Osteoblast (primary cell): ENCODE measurements at places on chromosomes 16 and 17.

DNA sequence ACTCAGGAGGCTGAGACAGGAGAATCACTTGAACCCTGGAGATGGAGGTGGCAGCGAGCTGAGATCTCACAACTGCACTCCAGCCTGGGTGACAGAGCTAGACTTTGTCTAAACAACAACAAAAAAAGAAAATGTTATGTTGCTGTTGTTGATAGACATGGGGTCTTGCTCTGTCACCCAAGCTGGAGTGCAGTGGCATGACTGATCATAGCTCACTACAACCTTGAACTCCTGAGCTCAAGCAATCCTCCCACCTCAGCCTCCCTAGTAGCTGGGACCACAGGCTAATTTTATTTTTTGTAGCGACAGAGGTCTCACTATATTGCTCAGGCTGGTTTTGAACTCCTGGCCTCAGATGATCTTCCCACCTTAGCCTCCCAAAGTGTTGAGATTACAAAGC is 20.0 kb downstream of the FBXO47 start:
- DNase-seq: no peak

DNA sequence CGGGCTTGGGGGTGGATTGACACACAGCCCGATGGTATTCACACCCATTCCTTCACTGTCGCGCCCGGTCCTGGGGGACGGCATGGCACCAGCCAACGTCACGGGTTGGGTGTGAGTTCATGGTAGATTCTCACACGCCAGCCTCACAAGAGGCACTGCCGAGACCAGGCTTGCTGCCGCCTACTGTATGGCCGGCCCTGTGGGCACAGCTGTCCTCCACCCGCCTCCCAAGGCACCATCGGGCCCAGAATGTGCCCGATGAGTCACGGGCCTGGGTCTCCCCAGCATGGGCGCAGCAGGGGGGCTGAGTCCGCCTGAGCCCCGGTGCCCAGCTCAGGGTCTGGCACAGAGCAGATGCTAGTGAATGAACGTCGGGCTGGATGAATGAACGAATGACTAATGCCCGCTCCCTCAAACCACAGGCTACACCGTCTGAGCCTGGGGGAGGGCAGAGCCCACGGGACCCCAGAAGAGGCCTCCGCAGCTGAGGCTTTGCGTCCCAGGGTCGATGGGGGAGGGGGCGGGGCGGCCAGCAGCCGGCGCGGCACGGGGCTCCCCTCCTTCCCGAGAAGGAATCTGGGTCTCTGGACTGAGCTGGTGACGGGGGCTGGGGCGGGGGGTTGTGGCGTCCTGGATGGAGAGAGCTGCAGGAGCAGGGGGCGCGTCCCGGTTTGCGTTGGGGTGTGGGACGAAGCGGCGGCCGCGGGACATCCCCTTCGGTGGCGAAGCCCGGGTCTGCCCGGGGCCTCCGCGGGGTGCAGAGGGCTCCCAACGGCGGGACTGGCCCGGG is 829 bp downstream of the PITPNM3 start:
- DNase-seq: peak; percentile 96

- DNase-seq: peak; percentile 2
Measured at GRCh38 chr17:22138861-22139469, 446.6 kb downstream of the KCNJ18 start.

- peak; percentile 94 for DNase-seq
Measured at GRCh38 chr16:68335175-68335574, 24.4 kb downstream of the PRMT7 start.

DNA sequence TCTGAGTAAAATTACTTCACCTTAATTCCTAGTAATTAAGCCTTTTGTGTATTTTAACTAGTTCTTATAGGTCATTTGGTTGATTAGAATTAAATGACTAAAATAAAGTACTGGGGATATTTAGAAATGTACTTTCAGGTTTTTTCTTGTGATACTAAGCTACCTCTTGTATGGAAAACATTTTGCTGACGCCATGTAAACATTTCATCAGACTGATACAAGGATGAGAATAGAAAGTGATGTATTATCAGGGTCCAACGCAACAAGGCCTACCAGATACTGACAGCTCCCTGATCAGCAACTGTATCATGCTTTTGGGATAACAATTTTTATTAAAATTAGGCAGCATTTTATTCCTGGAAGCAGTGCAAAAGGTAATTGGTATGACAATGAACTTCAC is 1.7 kb downstream of the SMARCE1 start:
- DNase-seq: no peak

GRCh38 chr17:66583112-66583748 is 251.7 kb upstream of the CACNG5 start:
- no peak for DNase-seq

DNA sequence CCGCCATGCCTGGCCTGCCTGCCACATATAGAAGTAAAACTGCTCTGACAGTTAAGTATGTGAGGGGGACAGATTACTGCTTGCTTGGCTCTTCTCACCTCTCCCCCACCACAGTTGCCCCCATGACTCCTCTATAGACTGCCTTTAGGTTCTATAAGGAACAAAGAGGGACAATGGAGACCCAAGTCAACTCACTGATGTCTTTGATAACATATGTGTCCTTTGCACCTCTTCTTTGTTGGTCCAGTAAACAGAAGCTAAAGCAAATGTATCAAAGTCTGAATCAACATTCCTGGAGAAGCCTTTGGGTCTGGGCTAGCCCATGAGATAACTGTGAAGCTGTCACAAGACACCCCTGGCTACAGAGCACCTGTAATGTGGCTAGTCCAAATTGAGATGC is 27.1 kb downstream of the NUDT7 start:
- DNase-seq: no peak

GRCh38 chr17:70104791-70105523 is 29.9 kb downstream of the KCNJ16 start:
- no peak for DNase-seq

GRCh38 chr16:1287982-1288670 is 21.3 kb upstream of the UBE2I start:
- peak; percentile 68 for DNase-seq

DNA sequence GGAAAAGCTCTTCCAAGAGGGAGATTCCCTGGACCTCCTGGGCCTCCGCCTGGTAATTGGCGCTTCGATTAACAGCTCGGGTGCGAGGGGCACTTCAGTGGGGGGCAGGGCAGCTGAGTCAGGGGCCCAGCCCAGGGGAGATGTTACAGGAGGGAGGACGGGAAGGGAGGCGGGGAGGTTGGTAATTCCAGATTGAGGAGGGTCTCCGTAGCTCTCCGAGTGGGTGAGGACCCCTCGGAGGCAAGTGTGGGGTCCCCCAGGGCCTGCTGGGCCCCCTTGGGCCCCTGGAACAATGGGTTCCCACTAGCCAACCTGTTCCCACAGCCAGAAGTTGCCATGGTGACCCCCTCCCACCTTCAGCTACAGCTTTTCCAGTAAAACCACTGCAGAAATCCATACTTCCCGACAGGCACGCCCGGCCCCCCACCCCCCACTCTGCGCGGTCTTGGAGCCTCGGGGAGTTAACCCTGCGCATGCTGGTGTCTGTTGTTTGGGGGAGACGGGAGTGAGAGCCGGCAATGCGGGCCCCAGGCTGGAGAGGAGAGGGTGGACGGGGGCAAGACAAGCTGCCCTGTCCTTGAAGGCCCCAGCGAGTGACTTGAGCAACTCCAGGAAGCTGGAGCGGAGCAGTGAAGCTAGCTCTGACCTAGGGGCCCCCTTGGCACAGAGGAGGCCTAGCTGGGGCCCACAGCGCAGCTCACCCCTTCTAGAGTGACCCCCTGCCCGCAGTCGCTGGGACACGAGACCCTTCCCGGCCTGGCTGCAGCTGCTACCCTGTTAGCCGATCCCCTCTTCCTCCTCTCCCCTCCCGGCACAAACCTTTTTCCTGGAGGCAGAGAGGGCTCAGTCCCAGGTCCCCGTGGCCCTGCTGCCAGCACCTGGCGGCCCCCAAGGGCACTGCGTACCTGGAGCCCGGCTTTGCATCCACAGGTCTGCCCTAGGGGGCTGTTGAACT is 37.8 kb downstream of the TMEM235 start:
- DNase-seq: peak; percentile 78

DNA sequence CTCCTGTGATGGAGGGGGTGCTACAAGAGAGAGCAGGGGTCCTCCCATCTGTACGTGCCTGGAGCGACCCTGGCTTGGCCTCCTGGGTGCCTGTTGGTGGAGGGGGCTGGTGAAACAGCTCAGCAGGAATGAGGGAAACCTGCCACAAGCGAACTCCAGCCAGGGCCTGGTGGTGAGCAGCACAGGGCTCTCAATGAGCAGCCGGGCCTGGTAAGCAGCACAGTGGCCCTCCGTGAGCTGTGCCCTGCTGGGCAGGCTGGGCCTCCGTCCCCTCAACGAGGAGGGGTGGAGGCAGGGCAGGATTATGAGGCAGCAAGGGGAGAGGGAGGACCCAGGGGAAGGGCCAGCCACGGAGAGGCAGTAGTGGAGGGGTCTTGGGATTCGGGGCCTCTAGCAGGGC is 101.9 kb downstream of the SDK2 start:
- no peak for DNase-seq

- no peak for DNase-seq
Measured at GRCh38 chr17:58387834-58388233, 29.5 kb downstream of the RNF43 start.

- DNase-seq: no peak
Measured at GRCh38 chr16:12976936-12977335, 75.5 kb downstream of the SHISA9 start.

- peak; percentile 56 for DNase-seq
Measured at GRCh38 chr17:31490019-31490650, 98.7 kb downstream of the RAB11FIP4 start.

- DNase-seq: peak; percentile 99
Measured at GRCh38 chr16:75471723-75472633, 7.5 kb upstream of the TMEM170A start.

- no peak for DNase-seq
Measured at GRCh38 chr16:23353440-23353839, 51.3 kb downstream of the SCNN1B start.

DNA sequence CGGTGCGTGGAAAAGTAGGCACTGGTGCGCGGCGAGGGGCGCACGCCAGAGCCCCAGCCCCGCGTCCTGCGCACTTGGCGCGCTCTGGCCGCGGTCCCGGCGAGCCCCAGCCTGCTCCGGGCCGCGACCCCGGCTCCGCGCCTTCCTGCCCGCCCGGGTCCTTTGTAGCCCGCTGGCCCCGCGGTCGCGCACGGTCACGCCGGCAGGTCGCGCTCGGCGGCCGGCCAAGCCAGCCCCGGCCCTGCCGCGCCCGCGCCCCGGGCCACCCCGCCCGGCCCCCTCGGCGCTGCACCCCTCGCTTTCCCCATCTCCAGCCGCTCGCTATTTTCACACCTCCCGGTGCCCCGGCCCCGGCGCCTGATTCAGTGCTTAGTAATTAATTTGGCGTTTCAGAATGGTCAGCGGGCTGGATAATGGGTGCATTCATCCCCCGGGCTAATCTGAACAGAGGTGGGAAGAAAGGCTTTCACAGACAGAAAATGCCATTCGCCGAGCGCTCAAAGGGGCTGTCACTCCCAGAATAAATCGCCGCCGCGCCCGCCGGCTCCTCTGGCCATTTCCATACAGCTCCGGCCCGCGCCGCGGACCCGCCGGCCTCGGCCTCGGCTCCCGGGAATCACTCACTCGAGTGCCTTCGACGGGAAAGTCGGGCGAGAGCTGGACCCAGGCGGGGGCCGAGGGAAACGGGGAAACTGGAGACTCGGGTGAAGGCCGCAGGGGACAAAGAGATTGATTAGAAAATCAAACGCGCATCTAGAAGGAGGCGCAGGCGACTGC is 17.8 kb upstream of the NTN1 start:
- peak; percentile 89 for DNase-seq

- DNase-seq: peak; percentile 90
Measured at GRCh38 chr16:1980030-1980769, 1.1 kb downstream of the NOXO1 start.

GRCh38 chr16:69822174-69822935 is 60.2 kb downstream of the WWP2 start:
- DNase-seq: no peak

DNA sequence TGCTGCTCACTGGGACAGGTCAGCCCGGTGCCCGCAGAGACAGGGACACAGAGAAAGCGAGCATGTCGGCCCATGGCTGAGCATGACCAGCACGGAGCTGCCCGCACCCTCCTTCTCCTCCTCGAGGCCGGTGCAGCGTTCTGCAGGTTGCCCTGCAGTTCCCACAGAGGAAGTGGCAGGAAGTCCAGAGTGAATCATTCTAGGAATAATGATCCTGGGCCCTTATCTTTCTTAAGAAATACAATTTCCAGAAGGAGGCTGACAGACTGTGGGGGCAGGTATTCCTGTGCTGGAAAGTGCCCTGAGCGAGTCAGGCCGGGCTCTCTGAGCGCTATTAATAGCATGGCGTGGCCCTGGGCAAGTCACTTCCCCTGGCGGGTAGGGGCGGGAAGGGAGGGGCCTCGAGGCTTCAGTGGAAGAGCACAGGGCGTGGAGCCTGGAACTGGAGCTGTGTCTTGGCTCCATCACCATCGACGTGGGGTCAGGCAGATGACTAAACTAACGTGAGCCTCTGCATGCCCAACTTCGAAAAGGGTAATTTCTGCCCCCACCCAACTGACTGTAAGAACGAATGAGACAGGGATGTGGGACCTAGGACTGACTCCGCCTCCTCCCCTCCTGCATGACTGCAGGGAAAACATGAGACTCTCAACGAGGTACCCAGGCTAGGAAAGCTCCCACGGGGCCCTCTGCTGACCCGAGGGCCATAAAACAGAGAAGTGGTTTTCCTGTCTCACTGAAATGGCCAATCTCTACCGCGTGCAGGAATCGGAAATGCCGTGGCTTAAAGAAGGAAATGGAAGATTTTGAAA is 9.8 kb downstream of the TMEM204 start:
- peak; percentile 99 for DNase-seq

DNA sequence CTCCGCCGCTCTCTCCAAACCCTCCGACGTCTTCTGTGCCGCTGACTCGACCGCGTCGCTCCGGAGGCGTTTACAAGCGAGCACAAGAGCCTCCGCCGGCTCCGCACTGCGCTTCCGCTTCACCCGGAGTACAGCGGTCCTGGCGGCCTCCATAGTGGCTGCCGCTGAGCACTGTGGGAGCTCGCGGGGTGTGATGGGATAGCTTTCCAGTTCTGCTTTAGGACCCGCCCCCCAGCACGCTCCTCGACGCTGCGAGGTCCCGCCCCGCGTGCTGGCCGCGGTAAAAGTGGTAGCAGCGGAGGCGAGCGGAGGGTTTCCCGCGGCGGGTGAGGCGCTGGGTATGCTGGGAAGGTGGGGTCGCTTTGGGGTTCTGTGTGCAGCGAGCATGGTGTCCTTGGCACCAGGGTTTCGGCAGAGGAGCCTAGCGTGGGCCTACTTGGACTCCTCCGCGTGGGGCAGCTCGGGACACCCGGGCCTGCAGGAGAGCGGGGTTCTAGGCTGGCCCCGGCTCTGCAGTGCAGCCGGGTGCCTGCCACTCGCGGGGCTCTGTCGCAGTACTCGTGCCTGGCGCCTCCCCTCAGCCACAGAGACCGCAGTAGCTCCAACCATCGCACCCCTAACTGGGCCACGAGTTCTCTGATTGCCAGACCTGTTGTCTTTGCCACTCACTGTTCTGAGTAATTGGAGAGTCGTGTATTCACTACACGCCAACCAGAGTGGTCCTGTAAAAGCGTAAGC is at the start of the genes PRMT7 and SLC7A6OS:
TSS of gene PRMT7 (plus strand) at position 246 of the 738 bp plus-strand sequence. CDS start 4,961 bp downstream, outside the sequence.
TSS of gene SLC7A6OS (minus strand) at position 173 of the 738 bp plus-strand sequence. CDS start at position 153, 20 bp downstream.
- DNase-seq: peak; percentile 99

DNA sequence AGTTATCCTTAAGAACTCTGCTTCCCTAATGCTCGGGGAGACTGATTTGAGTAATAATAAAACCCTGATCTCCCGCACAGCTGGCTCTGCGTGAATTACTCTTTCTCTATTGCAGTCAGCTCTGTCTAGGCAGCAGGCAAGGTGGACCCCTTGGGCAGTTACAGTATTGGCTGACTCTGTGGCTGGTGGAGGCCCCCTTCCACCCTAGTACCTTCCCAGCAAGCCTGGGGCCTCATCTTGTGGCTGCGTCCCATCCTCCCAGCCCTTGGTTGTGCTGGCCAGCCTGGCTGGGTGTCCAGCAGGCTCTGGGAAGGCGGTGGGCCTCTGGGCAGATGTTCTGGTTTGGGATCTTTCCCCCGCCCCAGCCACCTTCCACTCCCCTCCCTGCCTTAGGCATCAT is 44.5 kb downstream of the CFAP20 start:
- no peak for DNase-seq

- no peak for DNase-seq
Measured at GRCh38 chr16:7423434-7424044, 90.9 kb downstream of the RBFOX1 start.
